ENCODE measurements at places on chromosomes 7 and 10. TPM values are rescaled to one million over a fixed set of nuclear protein-coding genes. Genes with fewer than 3 reads are reported as not detected.

DNA sequence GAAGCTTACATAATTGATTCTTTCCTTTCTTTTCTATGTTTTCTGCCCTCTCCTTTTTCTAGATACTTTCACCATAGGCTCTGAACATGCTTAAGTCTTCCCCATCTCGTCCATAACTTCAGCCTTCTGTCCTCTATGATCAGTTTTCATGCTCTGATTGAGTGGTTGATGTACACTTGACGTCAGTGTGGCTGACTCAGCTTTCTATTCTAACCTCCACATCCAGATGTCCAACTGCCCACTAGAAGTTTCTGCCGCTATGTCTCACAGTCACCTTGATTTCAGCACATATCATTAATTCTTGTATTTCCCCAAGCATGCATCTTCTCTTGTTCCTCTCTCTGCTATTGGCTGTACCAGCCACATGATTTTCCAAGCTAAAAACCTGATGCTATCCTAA is 15.0 kb downstream of the CDK14 start:
- H3K27ac ChIP-seq, result no peak overlapping the region
- H3K4me1 ChIP-seq, result peaks cover 10% of the 10 kb centered on the region
- H3K27me3 ChIP-seq, result no peaks in the 10 kb centered on the region
- DNase-seq, result no peak
- no peaks in the 10 kb centered on the region for H3K36me3 ChIP-seq

DNA sequence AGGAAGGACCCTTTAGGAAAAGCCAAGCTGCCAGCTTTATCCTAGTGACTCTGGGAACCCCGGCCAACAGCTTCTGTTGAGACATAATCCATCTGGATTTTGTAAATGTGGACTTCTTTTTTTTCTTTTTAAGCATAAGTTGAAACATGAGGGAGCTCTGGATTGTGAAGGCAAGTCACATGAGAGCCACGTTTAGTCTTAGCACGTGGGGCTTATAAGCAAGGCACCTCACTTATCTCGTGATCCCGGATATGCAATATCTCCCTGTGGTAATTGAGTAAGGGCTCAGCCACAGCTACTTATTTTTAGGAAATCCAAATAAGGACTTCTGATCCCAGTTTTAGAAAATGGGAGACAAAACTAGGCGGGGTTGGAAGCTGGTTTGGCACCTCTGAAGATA is 111.2 kb upstream of the PTN start:
- peak; percentile 55 for DNase-seq
- peak overlapping the region; percentile 63 for H3K27ac ChIP-seq
- H3K4me1 ChIP-seq, result no peaks in the 10 kb centered on the region
- H3K36me3 ChIP-seq, result no peaks in the 10 kb centered on the region

DNA sequence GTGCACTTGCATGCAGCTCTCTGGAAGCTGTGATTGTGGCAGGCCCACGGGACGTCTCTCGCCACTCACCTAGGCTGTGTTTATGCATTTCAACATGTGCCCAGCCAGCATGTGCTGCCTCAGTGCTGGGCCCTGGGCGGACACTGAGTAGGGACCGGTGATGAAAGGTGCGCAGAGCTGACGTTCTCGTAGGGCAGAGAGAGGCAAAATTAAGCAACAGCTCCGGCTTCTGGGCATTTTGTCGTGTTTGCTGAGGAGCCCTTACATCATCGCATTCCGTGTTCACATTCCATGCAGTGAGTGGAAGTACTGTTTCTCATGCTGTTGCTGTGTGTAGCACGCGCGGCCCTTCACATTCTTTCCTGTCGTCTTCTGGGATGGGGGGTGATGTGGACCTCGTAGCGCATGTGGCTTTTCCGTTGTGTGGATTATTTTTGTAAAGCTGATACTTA is 50.5 kb downstream of the PRF1 start:
- no peak overlapping the region for H3K4me3 ChIP-seq
- no peaks in the 10 kb centered on the region for H3K27me3 ChIP-seq
- peak; percentile 47 for DNase-seq
- H3K27ac ChIP-seq, result no peak overlapping the region

- no peak overlapping the region for H3K27ac ChIP-seq
- no peaks in the 10 kb centered on the region for H3K36me3 ChIP-seq
- no peaks in the 10 kb centered on the region for H3K27me3 ChIP-seq
- peaks cover 2% of the 10 kb centered on the region for H3K4me1 ChIP-seq
These were observed 155.0 kb downstream of the NRBF2 start for GRCh38 chr10:63288170-63288569.

GRCh38 chr10:86979296-86979818 is 11.1 kb downstream of the ADIRF start:
- no peaks in the 10 kb centered on the region for H3K27me3 ChIP-seq
- no peaks in the 10 kb centered on the region for H3K36me3 ChIP-seq
- no peak overlapping the region for H3K4me3 ChIP-seq
- H3K4me1 ChIP-seq, result peaks cover 37% of the 10 kb centered on the region
- peak overlapping the region; percentile 16 for H3K27ac ChIP-seq

DNA sequence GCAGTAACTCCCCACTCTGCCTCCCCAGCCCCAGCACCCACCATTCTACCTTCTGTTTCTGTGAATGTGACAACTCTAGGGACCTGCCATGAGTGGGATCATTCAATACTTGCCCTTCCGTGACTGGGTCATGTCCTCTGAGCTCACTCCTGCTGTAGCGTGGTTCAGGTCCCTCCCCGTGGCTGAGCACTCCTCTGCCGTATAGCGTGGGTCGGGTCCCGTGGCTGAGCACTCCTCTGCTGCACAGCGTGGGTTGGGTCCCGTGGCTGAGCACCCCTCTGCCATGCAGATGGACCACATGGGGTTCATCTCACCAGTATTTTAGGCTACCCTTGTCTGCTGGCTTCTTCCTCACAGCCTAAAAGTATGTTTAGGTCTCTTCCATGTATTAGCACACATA is 43.0 kb downstream of the INSIG1 start:
- no peaks in the 10 kb centered on the region for H3K36me3 ChIP-seq
- H3K27me3 ChIP-seq, result no peaks in the 10 kb centered on the region
- H3K4me3 ChIP-seq, result no peak overlapping the region
- H3K27ac ChIP-seq, result no peak overlapping the region
- H3K4me1 ChIP-seq, result peaks cover 9% of the 10 kb centered on the region

GRCh38 chr10:1416456-1417037 is 320.8 kb downstream of the ADARB2 start:
- peaks cover 35% of the 10 kb centered on the region for H3K27me3 ChIP-seq
- no peak overlapping the region for H3K4me3 ChIP-seq
- H3K4me1 ChIP-seq, result no peaks in the 10 kb centered on the region
- no peaks in the 10 kb centered on the region for H3K36me3 ChIP-seq
- DNase-seq, result no peak

GRCh38 chr10:131577178-131577555 is 265.6 kb upstream of the TCERG1L start:
- H3K27me3 ChIP-seq, result peaks cover 5% of the 10 kb centered on the region
- DNase-seq, result no peak
- H3K36me3 ChIP-seq, result no peaks in the 10 kb centered on the region
- no peak overlapping the region for H3K27ac ChIP-seq

DNA sequence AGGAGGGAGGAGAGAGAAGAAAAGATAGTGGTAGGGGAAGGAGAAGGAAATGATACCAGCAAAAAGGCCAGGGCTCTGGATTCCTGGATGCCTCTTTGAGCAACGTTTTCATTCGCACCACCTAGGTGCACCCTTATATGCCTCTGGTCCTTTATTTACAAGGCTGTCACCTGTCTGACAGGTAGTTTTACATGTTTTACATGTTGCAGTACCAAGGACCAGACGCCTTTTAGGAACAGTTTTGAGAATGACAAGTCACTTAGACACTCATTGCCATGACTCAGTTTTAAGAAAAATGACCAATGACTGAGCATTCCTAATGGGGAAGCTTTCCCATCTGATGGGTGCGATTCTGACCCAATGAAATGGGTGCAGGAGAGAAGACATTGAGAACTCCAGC is 119.8 kb downstream of the GLI3 start:
- H3K36me3 ChIP-seq, result no peaks in the 10 kb centered on the region
- H3K4me1 ChIP-seq, result no peaks in the 10 kb centered on the region
- H3K27ac ChIP-seq, result no peak overlapping the region
- no peak for DNase-seq
- no peaks in the 10 kb centered on the region for H3K27me3 ChIP-seq

- peaks cover 50% of the 10 kb centered on the region for H3K27me3 ChIP-seq
- H3K27ac ChIP-seq, result no peak overlapping the region
These were observed 89.8 kb downstream of the UNCX start for GRCh38 chr7:1322240-1323110.

GRCh38 chr7:94396037-94396431 is 1.3 kb downstream of the COL1A2 start:
- H3K4me3 ChIP-seq, result peak overlapping the region; percentile 34
- no peak for DNase-seq
- peaks cover 4% of the 10 kb centered on the region for H3K27me3 ChIP-seq
- H3K36me3 ChIP-seq, result no peaks in the 10 kb centered on the region
- peak overlapping the region; percentile 91 for H3K27ac ChIP-seq

GRCh38 chr7:107118109-107118900 is 50.5 kb upstream of the HBP1 start:
- H3K27ac ChIP-seq, result no peak overlapping the region
- H3K36me3 ChIP-seq, result no peaks in the 10 kb centered on the region
- H3K4me1 ChIP-seq, result peaks cover 5% of the 10 kb centered on the region
- H3K27me3 ChIP-seq, result no peaks in the 10 kb centered on the region
- no peak overlapping the region for H3K4me3 ChIP-seq
- DNase-seq, result no peak

DNA sequence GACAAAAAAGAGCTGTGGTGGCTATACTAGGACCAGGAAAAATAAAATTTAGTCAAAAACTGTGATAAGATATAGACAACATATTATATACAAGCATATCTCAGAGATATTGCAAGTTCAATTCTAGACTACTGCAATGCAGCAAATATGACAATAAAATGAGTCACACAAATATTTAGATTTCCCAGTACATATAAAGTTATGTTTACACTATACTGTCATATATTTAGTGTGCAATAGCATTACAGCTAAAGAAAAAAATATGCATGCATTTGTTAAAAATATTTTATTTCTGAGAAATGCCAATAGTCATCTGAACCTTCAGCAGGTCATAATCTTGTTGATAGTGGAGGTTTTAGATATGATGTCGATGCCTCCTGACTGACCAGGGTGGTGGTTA is 72.1 kb downstream of the AKR1C4 start:
- no peaks in the 10 kb centered on the region for H3K36me3 ChIP-seq
- no peak overlapping the region for H3K27ac ChIP-seq
- no peaks in the 10 kb centered on the region for H3K27me3 ChIP-seq
- no peak overlapping the region for H3K4me3 ChIP-seq
- H3K4me1 ChIP-seq, result no peaks in the 10 kb centered on the region

DNA sequence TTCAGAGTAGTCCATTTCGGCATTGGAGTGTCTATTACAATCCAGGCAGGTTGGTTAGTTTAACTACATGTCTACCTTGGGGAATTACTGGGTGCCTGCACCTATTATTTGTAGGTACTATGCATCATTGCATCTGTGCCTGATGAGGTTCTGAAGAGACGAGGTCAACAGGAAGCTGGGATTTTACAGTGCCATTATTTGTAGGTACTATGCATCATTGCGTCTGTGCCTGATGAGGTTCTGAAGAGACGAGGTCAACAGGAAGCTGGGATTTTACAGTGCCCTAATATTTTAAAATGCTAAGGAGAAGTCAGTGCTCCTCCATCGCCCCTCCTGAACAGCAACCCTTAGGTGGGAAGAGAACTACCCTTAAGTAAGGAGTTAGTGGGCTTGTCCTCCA is 41.7 kb downstream of the NPY start:
- no peaks in the 10 kb centered on the region for H3K36me3 ChIP-seq
- H3K4me1 ChIP-seq, result no peaks in the 10 kb centered on the region
- no peak for DNase-seq
- peaks cover under 1% of the 10 kb centered on the region for H3K27me3 ChIP-seq
- H3K27ac ChIP-seq, result no peak overlapping the region

DNA sequence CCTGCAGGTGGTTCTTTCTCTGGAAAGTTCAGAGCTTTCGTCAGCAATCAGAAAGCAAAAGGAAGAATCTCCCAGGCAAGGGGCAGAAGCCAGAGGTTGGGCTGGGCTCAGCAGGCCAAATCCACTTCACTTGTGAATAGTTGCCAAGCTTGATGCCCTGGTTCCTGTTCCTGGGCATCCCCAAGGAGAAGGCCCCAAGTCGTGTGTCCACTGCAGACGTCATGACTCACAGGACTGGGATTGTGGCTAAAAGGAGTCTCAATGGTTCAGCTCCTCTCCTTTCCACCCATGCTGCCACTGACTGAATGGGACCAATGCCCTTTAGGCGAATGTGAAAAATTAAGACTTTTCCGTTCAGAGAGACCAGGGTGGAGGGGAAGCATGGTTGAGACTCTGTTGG is 38.6 kb upstream of the TRIM8 start:
- H3K27me3 ChIP-seq, result no peaks in the 10 kb centered on the region
- no peak overlapping the region for H3K4me3 ChIP-seq
- no peak overlapping the region for H3K27ac ChIP-seq
- peaks cover 27% of the 10 kb centered on the region for H3K36me3 ChIP-seq

- no peak overlapping the region for H3K27ac ChIP-seq
- H3K4me1 ChIP-seq, result peaks cover 11% of the 10 kb centered on the region
- no peak overlapping the region for H3K4me3 ChIP-seq
- no peak for DNase-seq
These were observed 103.0 kb downstream of the PTEN start for GRCh38 chr10:87966459-87966858.

- DNase-seq, result no peak
- no peaks in the 10 kb centered on the region for H3K27me3 ChIP-seq
- H3K36me3 ChIP-seq, result no peaks in the 10 kb centered on the region
- no peak overlapping the region for H3K27ac ChIP-seq
- no peak overlapping the region for H3K4me3 ChIP-seq
These were observed 252.2 kb downstream of the WDR37 start for GRCh38 chr10:1308173-1308961.

- H3K27me3 ChIP-seq, result no peaks in the 10 kb centered on the region
- DNase-seq, result peak; percentile 78
- H3K4me1 ChIP-seq, result peaks cover 17% of the 10 kb centered on the region
- H3K36me3 ChIP-seq, result no peaks in the 10 kb centered on the region
- no peak overlapping the region for H3K4me3 ChIP-seq
- peak overlapping the region; percentile 56 for H3K27ac ChIP-seq
These were observed 15.8 kb upstream of the ADAMTS14 start for GRCh38 chr10:70656489-70656888.

- H3K4me1 ChIP-seq, result peaks cover 27% of the 10 kb centered on the region
- peak; percentile 21 for DNase-seq
- no peaks in the 10 kb centered on the region for H3K27me3 ChIP-seq
- H3K4me3 ChIP-seq, result no peak overlapping the region
- H3K36me3 ChIP-seq, result no peaks in the 10 kb centered on the region
These were observed 28.9 kb downstream of the PPIF start for GRCh38 chr10:79376078-79376628.

DNA sequence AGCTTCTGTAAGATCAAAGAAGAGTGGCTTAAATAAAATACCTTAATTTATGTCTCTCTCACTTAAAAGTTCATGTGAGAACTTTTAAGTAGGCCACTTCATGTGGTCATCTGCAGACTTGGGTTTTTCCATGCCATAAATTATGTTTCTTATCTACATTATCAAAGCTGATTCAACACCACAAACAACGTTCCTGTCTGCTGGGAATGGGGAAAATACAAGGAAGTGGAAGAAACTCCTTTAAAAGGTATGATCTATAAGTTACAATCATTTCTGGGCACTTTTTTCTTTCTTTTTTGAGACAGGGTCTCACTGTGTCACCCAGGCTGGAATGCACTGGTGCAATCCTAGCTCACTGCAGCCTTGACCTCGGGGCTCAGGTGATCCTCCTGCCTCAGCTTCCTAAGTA is 16.9 kb upstream of the OTUD1 start:
- no peaks in the 10 kb centered on the region for H3K36me3 ChIP-seq
- H3K4me3 ChIP-seq, result no peak overlapping the region
- no peaks in the 10 kb centered on the region for H3K4me1 ChIP-seq
- no peaks in the 10 kb centered on the region for H3K27me3 ChIP-seq
- H3K27ac ChIP-seq, result no peak overlapping the region
- no peak for DNase-seq

RBP3 gene
- total RNA-seq, result not detected

PROSER2 gene
- 2.7 TPM for total RNA-seq

BBIP1 gene
- total RNA-seq, result 19.3 TPM

CRTAC1 gene
- 8.6 TPM for total RNA-seq

LIPK gene
- total RNA-seq, result not detected

PRKG1 gene
- 24.7 TPM for total RNA-seq

HMX3 gene
- not detected for total RNA-seq

HMX2 gene
- total RNA-seq, result not detected
